ENCODE measurements at places on chromosomes 6 and 20.

DNA sequence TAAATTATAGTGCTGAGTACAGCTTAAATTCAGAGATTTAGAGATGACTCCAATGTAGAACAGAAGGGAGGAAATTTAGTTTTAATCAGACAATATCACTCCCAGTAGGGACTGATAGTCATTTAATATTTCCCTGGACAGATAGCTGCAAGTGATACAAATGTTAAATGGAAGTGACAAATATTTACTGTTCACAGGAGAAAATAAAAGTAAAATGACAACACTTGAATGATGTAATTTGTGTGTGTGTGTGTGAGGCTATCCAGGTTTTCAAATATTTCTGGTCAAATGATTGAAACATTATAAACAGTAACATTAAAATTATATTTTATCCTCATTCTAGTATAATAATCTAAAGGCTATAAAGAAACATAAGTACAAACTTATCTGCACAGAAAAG is 220.3 kb upstream of the THEMIS start:
- DNase-seq, result no peak

- DNase-seq, result no peak
Measured at GRCh38 chr6:83459663-83460062, 28.8 kb upstream of the ME1 start.

- DNase-seq, result no peak
Measured at GRCh38 chr6:47034926-47035325, 7.2 kb downstream of the ADGRF1 start.

GRCh38 chr20:23484081-23484480 is 6.8 kb upstream of the CST8 start:
- no peak for DNase-seq

DNA sequence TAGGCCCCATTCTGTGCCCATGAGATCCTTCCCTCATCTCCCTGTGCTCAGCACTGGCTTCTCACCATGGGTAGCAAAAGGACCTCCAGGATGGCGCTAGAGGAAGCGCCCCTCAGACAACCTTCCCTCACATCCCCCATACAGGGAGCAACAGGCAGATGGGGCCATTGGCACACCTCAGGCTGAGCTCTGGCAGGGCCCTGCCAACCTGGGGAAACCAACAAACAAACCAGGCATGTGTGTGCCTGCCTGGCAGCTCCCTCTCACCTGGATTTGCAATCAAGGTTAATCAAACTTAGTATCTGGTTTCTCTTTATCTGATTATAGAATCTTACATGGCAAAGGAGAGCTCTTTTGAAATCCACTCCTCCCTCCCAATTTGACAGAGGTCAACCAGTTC is 134.9 kb downstream of the SLC23A2 start:
- no peak for DNase-seq

DNA sequence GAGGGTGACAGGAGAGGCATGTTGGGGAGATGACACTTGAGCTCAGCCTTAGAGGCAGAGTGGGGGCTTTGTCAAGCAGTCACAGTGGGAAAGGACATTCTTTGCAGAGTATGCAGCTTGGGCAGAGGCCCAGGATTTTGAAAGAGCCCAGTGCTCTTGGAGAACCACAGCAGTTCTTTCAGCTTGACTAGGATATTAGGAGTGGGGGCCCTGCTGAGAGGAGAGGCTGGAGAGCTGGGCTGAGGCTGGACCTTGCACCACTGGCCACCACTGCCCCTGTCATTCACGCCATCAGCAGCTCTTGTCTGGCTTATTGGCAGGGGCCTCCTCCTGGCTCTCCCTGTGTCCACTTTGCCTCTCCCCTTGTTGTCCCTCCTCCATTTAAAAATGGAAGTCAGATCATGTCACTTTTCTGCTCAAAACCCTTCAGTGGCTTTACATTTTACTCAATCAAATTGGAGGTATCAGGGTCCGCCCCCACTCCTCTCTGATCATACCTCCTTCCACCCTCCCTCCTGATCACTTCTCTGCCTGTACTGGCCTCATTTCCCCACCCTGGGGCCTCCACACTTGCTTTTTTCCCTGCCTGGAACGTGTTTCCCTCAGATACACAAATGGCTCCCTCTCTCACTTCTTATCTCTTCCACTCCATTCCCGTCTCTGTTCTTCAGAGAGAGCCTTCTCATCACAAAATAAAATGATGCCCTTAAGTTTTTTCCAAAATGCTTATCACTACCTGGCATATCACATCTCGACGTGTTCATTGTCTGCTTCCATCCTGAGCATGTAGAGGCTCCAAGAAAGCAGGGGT is 10.5 kb downstream of the MANBAL start:
- DNase-seq, result no peak

GRCh38 chr6:46626228-46626909 is 26.2 kb downstream of the CYP39A1 start:
- no peak for DNase-seq

- DNase-seq, result no peak
Measured at GRCh38 chr6:132023490-132023889, 72.3 kb upstream of the CCN2 start.

GRCh38 chr6:130366107-130367005 is 539 bp downstream of the TMEM200A start:
- peak; percentile 28 for DNase-seq

- no peak for DNase-seq
Measured at GRCh38 chr6:146590492-146590891, 8.3 kb upstream of the ADGB start.

DNA sequence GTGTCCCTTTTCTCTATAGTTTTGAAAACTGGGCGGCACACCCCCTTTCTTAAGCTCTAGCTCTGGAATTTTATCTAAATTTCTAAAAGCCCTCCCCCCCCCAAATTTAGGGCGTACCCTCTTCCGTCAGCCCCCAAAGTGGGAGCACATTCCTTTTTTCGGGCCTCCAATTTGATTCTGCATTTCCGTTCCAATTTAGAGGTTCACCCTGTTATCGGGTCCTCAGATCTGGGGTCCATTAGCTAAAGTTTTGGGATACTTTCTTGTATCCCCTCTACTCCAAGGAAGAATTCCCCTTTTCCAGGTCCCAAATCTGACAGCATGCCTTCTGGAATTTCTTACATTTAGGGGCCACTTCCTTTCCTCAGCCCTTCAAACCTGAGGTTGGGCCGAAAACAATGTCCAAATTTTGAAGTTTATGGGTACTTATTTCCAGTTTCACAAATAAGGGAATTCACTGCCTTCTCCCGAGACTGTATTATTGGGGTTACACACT is 796 bp downstream of the PHF20 start:
- no peak for DNase-seq

DNA sequence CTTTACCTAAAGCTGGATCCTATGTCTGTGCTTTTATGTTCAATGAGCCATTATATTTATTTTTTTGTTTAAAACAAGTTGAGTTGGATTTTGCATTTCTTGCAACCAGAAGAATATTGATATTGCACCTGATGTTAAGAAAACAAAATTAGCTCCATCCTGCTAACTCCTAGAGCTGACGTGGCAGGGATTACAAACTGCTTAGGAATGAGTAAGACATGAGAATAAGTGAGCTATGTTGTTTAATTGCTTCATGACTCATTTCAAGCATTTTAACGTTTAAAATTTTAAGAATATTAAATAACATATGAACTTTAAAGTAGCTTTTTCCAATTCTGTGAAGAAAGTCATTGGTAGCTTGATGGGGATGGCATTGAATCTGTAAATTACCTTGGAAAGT is 663.5 kb downstream of the EPM2A start:
- no peak for DNase-seq

DNA sequence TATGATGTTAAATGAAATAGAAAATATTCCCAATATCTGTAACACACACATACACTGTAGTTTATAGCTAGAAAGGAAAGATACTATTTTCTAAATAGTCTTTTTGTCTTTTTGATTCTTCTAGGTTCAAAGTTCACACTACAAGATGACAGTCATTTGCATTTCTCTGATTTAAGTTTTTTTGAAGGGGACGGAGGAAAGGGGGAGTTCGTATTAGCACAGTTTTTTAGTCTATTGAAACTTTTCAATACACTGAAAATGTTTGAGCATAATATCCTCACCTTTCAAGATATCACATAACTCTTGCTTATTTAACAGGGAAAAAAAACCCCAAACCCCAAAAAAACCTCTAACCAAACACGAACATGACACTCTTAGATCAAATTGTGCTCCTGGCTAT is 68.1 kb downstream of the BMP2 start:
- no peak for DNase-seq

GRCh38 chr20:53578492-53579222 is 15.0 kb downstream of the ZNF217 start:
- DNase-seq, result peak; percentile 49

DNA sequence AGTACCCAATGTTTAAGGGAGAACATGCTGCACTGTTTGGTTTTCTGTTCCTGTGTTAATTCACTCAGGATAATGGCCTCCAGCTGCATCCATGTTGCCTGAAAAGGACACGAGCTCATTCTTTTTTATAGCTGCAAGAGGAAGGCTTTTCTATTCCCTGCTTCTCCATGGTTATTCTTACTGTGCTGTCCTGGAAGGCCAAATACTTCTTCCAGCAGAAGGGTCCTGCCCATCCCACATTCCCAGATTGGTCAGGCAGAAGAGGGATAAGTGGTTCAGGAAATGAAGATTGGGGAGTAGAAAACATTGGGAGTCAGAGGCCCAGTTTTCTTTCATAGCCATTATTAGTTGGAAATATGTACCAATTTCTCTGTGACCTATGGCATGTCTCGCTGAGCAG is 122.4 kb downstream of the TCP11 start:
- DNase-seq, result no peak

- no peak for DNase-seq
Measured at GRCh38 chr6:6230286-6230685, 90.2 kb downstream of the F13A1 start.

GRCh38 chr6:116439522-116440051 is 21.6 kb upstream of the CALHM6 start:
- DNase-seq, result no peak

GRCh38 chr6:73747289-73747688 is 51.3 kb downstream of the CD109 start:
- DNase-seq, result no peak

DNA sequence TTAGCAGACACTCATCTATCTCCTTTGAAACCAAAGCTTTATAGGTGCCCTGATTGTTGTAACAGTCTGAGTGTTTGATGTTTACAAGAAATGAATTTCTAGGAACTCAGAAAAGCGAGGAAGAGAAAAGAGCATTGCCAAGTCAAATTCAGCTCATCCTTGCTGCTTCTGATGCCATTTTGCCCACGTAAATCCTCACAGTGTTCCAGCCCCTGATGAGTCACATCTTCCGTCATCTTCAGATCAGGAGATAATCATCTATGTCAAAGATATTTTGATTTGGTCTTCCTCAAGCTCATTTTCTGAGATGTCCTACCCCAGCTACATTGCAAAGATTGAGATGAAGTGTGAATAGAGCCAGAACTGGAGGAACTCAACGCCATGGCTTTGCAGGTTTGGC is 426.2 kb downstream of the BMP2 start:
- no peak for DNase-seq

- no peak for DNase-seq
Measured at GRCh38 chr6:95866732-95867131, 149.0 kb upstream of the FUT9 start.

GRCh38 chr6:21354805-21355238 is 238.7 kb upstream of the SOX4 start:
- no peak for DNase-seq

DNA sequence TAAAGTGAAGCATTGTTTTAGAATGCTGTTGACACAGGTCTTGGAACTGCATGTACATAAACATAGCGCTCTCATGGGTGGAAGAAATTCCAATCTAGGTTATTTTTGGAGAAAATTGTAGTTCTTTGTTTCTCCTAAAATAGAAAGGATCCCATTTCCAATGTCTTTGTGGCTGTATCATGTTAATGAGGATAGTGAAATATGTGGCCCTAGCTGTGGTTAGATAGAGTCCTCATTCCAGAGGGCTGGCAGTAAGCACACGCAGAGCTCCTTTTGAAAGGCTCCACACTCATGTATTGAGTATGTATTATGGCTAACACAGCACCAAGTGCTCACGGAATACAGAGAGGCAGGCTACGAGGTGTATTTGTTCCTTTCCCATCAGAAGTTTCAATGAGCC is 60.9 kb downstream of the SNRNP48 start:
- DNase-seq, result no peak

DNA sequence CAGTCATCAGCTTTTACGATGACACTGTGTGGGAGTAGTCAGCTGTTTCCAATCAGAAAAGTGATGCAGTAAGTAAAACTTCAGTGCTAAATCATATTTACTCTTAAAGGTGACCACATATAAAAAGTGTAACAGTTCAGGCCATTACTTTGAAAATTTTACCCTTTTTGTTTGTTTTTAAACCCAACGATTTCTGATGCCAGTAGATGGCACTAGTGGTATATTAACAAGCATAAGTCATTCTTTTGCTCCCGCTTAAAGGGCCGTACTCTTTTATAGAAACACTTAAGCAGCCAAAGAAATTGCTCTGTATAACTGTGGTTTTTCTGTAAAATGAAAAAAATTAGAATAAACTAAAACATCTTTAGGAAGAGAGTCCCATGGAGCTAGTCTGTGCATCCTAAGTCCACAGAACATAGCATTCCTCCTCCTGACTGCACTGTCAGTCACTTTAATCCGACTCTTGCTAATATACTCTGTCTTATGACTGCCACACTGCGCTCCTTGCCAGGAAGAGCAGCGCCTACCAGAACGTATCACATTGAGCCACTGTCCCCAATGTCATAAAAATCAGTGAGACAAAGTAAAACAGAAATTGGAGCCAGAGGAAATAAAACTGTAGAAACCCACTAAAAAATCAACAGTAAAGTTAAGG is 25.0 kb downstream of the HEBP2 start:
- DNase-seq, result no peak

GRCh38 chr6:156934069-156934460 is 156.9 kb downstream of the ARID1B start:
- no peak for DNase-seq

GRCh38 chr6:42113936-42114636 is 28.3 kb downstream of the C6orf132 start:
- no peak for DNase-seq

DNA sequence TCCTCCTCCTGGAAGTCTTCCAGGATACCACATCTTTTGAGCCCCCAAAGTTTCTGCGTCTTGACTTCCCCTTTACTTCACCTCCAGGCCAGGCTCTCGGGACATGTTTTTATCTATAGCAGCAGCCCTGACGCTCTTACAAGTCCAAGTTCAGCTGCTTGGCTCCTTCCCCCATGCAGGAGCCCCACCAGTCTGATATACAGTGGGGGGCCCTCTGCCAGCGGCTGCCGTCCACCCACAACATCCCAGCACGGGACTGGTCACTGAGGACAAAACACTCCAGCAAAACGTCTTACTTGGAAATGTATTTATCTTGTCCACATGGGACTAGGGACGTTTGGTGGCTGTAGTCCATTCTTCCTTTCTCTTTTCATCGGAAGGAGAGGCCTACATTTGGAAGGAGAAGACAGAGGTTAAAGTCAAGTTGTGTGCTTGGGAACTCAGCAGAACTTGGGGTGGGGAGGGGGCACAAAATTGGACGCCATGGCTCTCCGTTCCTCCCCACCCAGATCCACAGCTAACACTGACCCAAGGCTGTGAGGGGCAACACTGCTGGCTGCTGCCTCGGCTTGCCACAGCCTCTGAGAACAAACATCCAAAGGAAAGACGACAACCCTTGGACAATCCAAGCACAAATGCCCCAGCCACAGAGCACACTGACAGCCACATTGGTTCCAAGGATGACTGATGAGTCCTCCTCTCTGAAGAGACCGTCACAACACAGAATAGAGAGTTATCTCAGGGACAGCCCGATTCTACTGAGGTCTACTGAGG is 79.2 kb downstream of the PRND start:
- no peak for DNase-seq

- no peak for DNase-seq
Measured at GRCh38 chr6:125154118-125154760, 666 bp downstream of the TPD52L1 start.
